Activated CD4-positive, alpha-beta T cell treated with anti-CD3 and anti-CD28 coated beads, Interleukin-2, amount 10 ng/mL, durations not matched to agents 7 days and 5 days (primary cell): ENCODE measurements at places on chromosomes 12 and 14.

DNA sequence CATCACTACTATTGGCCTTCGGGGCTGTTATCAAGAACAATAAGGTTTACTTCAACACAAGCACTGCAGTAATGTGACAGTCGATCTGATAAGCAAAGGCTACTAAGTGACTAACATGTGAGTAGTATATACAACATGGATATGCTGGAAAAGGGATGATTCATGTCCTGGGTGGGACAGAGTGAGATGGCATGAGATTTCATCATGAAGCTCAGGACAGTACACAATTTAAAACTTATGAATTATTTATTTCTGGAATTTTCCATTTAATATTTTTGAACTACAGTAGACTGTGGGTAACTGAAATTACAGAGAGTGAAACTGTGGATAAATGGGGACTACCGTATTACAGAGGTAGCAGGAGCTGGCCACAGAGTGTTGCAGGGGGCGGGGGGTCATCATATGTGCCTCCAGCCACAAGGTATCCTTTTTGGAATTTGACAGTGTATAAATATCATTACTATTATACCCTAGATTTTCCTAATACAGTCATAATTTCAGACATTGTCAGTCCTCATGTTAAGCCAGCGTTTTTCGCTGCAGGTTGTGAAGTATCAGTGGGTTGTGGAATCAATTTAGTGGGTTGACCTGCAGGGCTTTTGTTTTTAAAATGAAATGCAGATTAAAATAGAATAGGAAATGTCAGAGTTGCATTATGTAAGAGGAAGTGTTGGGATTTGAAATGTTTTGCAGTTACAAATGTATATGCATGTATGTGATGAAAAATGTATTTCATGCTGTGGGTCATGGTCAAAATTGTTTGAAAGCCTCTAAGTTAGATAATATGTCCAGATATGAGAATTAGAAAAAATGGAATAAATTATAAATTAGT is 148.0 kb upstream of the NUDT4 start:
- no peak for DNase-seq

- no peak for DNase-seq
These were observed 6.5 kb downstream of the AKT1 start for GRCh38 chr14:104788873-104789663.

- no peak for DNase-seq
These were observed 78.0 kb upstream of the TMTC2 start for GRCh38 chr12:82608706-82609105.

GRCh38 chr14:81348061-81348460 is 52.1 kb downstream of the STON2 start:
- DNase-seq, result no peak

- DNase-seq, result no peak
These were observed 199.3 kb downstream of the ITPR2 start for GRCh38 chr12:26633591-26634210.

- DNase-seq, result peak; percentile 53
These were observed 418 bp upstream of the MYG1 start for GRCh38 chr12:53299101-53299453.

DNA sequence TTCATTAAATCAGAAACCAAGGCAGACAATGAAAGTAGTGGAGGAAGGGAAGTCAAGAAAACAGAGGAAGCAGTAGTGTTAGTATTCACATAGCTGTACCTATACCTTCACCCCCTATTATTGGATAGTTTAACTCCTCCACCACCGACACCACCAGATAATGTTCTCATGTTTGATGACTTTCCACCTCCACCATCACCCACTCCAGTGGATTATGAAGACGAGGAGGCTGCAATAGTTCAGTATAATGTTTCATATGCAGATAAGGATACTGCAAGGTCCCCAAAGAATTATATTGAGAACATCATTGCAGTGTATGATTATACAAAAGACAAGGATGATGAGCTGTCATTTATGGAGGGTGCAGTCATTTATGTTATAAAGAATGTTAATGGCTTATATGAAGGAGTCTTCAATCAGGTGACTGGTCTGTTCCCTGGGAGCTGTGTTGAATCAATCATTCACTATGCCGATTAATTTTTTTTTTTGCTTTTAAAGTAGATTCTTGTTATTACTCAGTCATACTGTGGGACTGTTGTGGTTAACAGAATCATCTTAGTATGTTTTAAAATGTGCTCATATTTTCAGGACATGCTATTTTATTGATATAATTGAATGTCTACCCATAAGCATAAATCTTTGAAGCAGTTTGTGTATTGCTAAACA is 32.2 kb upstream of the KTN1 start:
- DNase-seq, result no peak
